ENCODE measurements at places on chromosomes 16 and 17.
A peak's percentile ranks its signal among the peaks of the same experiment; 100 is the strongest.

- peak; percentile 67 for DNase-seq
These were observed 3.8 kb upstream of the NAT9 start for GRCh38 chr17:74779948-74780400.

- no peak for DNase-seq
These were observed 29.7 kb downstream of the FANCA start for GRCh38 chr16:89786474-89787364.

DNA sequence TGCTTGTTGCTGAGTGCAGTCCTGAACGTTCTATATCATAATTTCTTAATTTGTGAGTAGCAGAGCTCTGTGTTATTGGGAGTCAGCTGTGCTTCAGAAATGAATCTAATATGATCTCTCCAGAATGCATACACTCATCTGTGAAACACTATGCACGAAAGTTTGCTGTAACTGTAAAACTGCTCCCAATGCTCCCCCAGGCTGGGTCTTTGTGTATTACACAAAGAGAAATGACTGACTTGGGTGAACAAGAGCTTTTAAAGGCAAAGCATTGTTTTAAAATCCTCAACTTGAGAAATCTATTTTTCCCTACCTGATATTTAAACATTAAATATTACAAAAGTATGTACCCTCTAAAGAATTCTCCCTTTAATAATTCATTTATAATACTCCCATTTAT lies 636.7 kb upstream of the KIF2B start:
- DNase-seq, result no peak

DNA sequence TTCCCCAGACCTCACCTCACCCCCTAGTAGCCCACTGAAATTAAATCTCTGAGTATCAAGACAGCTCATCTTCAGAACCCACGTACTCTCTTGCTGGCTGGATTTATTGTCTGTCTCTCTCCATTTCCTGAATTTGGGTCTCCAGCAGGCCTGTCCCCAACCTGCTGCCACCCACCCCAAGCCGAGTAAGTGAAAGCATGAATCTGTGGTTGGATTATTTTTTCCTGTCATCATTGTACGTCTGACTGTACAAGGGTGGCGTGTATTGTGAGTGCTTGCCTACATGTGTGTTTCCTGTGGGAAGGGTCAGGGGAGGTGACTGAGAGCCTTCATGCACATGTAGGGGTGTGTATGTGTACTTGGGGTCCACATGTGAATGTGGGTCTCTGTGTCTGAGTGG lies 5.4 kb downstream of the TNP2 start:
- peak; percentile 77 for DNase-seq

- DNase-seq, result no peak
These were observed 2.7 kb upstream of the PRSS41 start for GRCh38 chr16:2795395-2796143.
